Activated naive CD8-positive, alpha-beta T cell treated with anti-CD3 and anti-CD28 coated beads, Interleukin-2, amount 10 ng/mL, durations not matched to agents 7 days and 5 days (primary cell): ENCODE measurements at places on chromosomes 2 and 18.
A peak's percentile ranks its signal among the peaks of the same experiment; 100 is the strongest.

DNA sequence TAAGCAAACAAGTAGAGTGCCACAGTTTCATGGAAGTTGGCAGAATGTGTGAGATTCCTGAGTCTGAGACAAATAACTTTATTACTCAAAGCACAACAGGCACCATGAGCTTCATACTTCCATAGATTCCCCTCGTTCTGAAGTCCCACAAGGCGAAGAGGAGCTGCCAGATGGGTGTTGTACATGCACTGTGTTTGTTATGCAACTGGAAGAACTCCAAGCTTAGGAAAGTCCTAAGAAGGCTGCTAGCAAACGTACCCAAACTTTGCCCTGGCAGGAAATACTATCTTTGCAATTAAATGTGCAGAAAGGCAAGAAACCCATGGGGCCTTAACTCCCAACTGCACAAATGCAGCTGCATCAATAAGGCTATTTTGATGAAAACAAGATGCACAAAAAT, 1.6 kb upstream of the GCA start:
- DNase-seq = no peak

DNA sequence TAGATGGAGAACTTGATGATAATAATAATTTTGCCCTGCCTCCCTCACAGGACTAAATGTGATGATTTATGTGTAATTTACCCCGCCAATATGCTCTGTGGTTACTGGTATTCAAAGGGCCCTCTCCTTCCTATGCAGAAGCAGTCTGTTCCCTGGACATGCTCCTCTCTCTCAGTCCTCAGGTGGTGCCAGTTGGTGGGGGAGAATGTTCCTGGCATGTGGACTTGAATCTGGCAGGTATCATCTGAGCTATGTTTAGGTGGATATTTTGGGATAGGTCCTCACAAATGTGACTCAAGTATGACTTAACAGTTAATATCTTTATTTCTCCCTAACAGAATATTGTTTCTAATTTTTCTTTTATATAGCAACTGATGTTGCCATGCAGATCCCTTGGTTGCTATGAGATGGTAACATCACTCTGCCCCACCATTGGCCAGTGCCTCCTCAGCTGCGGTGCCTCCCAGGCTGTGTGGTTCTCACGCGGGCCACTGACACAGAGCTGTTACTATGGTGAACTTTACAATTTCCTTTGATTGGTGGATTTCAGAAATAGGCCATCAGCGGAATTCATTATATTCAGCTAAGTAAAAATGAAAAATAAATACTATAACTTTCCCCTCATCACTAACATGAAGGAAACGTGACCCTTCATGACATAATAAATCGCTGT, 106.7 kb upstream of the PELI1 start:
- DNase-seq = no peak

- peak; percentile 77 for DNase-seq
These were observed 55.7 kb downstream of the DNMT3A start for GRCh38 chr2:25286025-25286400.

DNA sequence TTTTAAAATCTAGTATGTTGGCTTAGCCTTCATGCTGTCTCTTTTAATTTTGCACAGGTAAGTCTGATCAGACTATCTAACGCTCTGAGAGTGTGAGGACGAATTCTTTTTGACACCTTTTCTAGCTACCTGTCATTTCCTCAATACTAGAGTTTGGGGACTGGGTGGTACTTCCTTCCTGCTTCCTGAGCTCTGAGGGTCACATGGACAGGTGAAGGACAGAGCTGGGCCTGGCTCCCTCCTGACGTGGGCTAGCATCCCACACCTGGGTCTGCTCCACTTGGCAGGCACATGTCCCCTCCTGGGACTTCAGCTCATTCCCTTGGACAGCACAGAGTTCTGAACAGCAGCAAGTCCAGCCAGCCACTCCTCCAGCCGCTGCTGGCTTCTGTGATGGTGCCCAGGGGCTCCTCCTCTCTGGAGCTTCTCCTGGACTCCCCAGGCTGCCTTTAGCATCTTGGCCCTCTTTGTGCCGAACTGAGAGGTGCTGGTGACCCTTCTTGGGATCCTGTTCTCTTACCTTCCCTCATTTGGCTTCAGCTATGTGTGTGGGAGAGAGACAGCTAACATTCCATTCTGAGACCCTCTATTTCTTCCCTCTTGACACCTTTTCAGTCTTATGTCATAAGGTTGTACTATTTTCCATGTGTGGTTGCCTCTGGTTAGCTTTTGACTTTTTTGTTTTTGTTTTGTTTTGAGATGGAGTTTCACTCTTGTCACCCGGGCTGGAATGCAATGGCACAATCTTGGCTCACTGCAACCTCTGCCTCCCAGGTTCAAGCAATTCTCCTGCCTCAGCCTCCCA, 106.9 kb downstream of the B3GNT2 start:
- peak; percentile 42 for DNase-seq

DNA sequence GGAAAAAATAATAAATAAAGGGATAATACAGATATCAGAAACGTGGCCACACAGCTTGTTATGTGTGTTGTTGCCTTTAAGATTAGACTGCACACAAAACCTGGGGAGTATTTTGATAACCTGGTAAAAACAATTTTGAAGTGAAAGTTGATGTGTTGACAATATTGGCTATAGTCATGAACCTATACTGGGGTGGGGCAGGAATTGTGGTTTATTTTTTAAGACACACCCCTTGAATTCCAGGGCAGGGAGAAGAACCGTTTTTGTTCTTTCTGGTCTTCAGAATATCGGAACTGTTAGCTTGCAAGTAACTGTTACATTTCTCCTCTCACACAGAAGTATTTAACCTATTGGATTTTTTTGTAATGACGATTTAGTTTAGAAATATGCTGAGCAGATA, 80.4 kb downstream of the LIMS1 start:
- no peak for DNase-seq

GRCh38 chr2:120396861-120397811, 51.2 kb downstream of the INHBB start:
- DNase-seq = no peak

- no peak for DNase-seq
These were observed 47.8 kb upstream of the MAPRE3 start for GRCh38 chr2:26922405-26923188.

DNA sequence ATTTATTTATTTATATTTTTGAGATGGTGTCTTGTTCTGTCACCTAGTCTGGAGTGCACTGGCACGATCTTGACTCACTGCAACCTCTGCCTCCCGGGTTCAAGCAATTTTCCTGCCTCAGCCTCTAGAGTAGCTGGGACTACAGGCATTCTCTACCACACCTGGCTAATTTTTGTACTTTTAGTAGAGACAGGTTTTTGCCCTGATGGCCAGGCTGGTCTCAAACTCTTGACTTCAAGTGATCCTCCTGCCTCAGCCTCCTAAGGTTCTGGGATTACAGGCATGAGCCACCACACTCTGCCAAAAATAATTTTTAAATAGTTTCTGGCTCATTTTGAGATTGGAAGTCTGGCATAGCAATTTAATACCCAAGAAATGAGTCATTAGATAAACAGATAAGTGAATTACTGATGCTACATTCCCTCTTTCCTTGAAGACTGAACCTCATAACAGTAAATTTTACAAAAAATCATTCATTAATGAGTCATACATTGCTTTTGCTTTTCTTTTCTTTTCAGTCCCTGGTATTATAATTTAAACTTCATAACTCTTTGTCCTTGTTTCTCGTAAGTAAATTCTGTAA, 881.6 kb upstream of the PIK3C3 start:
- no peak for DNase-seq

DNA sequence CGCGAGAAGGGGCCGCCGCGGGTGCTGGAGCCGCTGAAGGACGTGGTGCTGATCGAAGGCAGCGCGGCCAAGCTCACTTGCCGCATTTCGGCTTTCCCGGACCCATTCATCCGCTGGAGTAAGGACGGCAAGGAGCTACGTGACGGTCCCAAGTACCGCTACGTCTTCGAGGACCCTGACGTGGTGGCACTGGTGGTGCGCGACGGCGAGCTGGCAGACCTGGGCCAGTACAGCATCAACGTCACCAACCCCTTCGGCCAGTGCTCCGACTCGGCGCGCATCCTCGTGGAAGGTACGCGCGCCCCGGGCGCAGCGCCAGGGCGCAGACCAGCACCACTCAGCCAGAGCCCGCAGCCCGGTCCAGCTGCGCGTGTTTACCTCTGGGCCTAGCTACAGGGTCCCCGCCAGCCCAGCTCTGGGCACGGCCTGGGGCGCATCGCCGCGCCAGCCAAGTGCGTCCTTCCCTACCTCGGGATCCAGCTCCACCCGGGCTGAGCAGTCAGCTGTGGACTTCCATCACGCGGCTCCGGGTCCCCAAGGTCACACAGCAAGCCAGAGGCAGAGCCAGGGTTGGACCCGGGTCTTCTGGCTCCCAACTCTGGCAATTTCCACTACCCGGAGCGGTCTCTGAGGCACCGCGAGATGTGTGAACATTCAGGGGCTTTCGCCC, 1.7 kb upstream of the GMPPA start:
- no peak for DNase-seq

- no peak for DNase-seq
These were observed 137.9 kb downstream of the RDH14 start for GRCh38 chr2:18422432-18423165.

DNA sequence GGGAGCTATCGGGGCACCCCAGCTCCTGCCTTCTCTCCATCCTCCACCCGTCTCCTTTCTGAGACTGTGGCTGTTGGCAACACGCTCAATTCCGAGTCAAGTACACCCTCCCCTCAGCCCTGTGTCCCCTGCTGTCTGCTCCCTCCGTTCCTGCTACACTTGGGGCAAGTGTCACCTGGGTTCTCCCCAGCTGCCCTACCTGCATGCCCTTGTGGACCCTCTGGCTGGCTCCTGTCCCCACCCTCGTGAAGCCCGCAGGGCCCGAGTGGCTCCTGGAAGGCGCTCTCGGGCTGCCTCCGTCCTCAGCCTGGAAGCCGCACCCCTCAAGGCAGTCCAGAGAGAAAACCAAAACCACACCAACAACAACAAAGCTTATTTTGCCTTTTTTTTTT, 33.9 kb downstream of the PDIA6 start:
- DNase-seq = no peak
